AG08395 (cell line): ENCODE measurements at places on chromosomes 7 and 10.

GRCh38 chr7:139118234-139118804 lies 8.8 kb upstream of the ZC3HAV1 start:
- DNase-seq, result peak; percentile 46

DNA sequence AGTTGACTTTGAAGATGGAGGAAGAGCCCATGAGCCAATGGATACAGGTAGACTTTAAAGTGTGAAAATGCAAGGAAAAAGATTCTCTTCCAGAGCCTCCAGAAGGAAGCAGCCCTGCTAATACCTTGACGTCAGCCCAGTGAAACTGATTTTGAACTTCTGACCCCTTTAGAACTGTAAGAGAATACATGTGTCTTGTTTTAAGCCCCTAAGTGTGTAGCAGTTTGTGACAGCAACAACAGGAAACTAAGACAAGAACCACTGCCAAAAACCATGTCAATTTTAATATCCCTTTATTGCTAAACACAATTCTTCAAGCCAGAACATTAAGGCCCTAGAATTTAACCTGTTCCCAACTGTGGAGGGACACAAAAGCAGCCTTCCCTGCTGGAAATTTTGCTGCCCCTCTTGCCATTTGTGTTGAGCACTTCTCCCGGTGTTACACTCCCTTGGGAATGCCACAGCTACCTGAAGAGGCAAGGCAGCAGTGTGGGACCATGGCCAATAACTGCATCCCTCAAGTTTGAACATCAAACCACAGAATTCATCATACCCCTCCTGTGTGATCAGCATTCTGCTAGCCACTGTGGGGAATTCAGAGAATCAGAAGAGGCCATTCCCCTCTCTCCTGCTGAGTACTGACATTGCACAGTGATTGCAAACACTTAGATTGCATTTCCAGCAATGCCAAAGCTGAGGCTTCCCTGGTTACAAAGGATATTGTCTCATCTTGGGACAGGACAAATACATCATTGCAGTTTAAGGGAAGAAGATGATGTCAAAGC lies 12.3 kb upstream of the CCDC172 start:
- DNase-seq, result no peak

DNA sequence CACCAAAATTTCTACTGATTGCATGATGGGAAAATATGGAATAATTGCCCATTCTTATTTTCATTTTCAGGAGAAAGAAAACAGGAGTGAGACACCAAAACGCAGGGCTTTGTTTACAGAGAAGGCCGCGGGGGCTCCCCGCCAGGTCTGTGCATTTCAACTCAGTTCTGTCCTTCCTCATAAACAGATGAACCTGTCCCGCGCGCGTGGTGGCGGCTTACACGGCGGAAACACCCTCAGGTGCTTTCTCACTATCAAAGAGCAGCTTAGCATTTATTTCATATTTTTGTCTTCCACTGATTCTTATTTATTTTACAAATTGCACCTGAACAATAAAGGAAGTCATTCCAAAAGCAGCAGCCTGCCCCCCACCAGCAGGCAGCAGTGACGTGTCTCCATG lies 579.4 kb downstream of the PTPRN2 start:
- DNase-seq, result no peak

GRCh38 chr7:30771174-30771879 lies at the start of gene MINDY4:
Gene MINDY4, plus strand, starts transcription at chr7:30771417. Its CDS starts 77 bp downstream, at chr7:30771494.
- DNase-seq, result peak; percentile 93

GRCh38 chr10:86642499-86642898 lies 11.8 kb upstream of the OPN4 start:
- peak; percentile 58 for DNase-seq

- DNase-seq, result peak; percentile 89
Observed at GRCh38 chr7:93117852-93118530, at the start of gene SAMD9. Gene SAMD9, minus strand, starts transcription at chr7:93117979. Its CDS starts 11,882 bp downstream, at chr7:93106097.

DNA sequence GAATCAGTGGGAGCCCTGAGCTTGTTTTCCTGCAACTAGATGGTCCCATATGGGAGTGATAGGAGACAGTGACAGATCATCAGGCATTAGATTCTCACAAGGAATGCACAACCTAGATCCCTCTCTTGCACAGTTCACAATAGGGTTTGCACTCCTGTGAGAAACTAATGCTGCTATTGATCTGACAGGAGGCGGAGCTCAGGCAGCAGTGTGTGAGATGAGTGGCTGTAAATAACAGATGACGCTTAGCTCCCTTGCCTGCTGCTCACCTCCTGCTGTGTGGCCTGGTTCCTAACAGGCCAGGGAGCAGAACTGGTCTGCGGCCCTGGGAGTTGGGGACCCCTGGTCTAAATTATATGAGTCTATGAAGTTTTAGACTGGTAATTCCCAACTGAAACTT lies 3.9 kb downstream of the MIOS start:
- DNase-seq, result no peak

DNA sequence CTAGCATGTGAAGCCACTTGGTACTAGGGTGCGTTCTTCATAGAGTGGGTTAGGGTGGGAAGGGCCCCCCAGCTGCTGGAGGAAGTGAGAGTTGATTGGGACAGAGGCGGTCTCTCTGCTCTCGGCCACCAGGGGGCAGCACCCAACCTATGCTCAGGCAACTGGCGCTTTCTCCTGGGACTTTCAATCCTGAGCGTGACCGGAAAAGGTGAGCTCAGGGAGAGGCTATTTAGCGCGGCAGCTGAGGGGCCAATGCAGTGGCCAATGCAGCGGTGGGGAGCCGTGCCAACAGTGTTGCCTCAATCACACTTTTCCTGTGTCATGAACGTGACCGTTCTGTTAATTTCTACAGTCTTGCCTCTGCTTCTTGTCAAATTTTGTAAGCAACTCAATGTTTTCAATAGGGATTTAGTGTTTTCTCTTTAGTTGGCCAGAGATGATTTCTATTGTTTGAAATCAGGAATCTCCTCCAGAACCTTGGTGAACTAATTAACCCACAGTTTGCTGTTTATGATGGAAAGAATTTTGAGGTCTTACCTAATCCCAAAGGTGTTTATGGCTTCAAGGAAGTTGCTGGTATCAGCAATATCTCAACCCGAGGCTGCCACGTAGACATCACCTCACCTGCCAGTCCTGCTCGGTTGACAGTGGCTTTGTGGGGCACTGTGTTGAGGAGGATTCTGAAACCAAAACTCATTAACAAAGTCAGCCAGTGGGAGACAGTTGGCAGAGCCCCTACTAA lies 67.9 kb upstream of the PDZD8 start:
- peak; percentile 87 for DNase-seq

DNA sequence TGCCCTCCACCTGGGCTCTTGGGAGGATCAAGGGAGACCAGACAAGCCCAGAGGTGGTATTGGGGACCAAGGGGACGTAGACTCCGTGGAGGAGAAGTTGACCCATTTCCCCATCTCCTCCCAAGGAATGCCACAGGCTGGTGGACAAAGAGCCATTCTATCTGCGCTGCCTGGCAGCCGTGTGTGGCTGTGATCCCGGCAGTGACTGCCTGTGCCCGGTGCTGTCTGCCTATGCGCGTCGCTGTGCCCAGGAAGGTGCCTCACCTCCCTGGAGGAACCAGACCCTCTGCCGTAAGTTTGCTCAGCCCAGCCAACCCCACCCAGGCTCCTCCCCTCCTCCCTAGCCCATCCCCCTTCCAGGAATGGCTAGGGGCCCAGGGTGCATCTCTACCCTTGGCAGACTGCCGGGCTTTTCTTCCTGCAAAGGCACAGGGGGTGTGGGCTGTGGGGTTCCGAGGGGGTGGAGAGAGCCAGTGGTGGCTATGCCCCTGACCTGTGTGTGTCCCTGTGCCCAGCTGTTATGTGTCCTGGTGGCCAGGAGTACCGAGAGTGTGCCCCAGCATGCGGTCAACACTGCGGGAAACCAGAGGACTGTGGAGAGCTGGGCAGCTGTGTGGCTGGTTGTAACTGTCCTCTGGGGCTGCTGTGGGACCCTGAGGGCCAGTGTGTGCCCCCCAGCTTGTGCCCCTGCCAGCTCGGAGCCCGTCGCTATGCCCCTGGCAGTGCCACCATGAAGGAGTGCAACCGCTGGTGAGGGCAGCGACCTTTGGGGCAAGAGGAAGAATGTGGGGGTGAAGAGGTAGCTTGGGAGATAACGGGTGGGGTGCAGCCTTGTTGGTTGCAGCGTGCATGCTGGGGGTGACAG lies 10.2 kb upstream of the ZNF467 start:
- DNase-seq, result no peak

DNA sequence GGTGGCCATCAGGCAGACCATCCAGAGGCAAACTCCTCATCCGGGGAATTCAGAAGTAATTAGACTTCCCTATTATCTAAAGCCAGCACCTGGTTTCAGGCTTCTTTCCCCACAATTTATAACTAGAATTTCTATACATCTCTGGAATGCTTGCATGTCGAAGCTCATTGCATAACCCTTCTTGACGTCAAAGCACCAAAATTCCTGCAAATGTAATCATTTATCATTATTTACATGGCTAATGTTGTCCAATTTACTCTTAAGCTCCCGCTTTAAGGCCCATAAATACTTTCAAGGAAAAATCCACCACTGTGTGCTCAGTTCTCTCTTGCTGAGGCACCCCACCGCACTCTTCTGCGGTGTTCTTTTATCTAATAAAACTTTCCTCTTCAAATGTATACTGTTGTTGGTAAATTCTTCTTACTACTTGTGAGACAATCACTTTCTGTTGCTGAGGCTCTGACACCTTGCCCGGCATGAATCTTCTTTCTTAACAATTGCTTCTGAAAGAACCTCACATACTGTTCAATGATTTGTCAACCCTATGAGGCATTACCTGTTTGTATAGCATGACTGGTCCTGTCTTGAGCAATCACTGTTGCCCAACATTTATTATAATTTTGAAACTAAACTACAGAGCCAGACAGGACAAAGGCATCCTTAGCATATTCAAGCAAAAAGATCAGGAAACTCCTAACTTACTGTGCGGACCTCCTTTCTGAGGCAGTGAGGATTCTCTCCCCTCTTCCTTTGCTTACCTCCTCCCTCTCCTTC lies 17.4 kb upstream of the GPR141 start:
- DNase-seq, result no peak

GRCh38 chr7:149719050-149719899 lies 54.1 kb downstream of the ZNF467 start:
- DNase-seq, result no peak

- peak; percentile 81 for DNase-seq
Observed at GRCh38 chr7:120996333-120996987, 7.9 kb downstream of the CPED1 start.

DNA sequence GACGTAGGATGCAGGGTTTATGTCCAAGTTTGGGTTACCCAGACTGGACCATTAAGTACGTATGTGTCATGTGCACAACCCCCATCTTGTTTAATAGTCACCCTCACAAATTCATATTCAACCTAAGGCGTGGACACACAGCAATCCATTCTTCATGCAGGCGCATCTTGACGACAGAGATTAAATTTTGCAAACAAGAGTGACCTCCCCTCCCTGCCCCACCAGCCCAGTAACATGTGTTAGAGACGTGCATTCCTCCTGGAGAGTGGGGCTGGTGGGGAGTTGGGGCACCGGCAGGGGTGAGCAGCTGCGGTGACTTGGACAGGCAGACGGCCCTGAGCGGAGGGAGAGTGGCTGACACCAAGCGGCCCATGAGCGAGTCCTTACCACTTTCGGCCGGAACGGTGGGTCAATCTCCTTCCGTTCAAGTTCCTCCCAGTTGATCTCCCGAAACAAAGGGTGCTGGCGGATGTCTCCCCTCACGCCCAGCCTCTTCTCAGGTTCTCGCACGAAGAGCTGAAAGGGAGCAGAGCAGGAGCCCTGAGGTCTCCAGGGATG lies 149.6 kb downstream of the PRKCQ start:
- no peak for DNase-seq

- DNase-seq, result no peak
Observed at GRCh38 chr7:2145835-2146580, 86.7 kb downstream of the MAD1L1 start.

- no peak for DNase-seq
Observed at GRCh38 chr7:33287738-33288137, 158.4 kb downstream of the BBS9 start.

GRCh38 chr7:114426824-114427223 lies 12.2 kb downstream of the FOXP2 start:
- no peak for DNase-seq

GRCh38 chr10:128814782-128815181 lies 652.3 kb upstream of the MGMT start:
- no peak for DNase-seq

GRCh38 chr7:5421714-5422395 lies 1.8 kb downstream of the TNRC18 start:
- no peak for DNase-seq

DNA sequence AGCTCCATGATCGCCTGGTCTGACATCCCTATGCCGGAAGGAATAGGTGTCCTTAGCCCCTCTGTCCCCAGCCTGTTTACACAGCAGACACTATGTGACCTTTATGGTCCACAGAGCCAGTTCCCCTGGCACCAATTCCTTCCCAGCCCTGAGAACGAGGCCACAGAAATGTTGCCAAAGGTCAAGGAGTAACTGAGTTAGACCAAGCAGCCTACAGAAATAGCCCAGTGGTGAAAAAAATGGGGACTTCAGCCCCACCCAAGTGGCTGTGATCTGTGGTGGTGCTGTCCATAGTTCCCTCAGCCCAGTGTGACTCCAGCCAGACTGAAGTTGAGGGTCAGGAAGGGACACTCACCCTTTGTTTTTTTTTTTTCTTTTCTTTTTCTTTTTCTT lies 2.5 kb downstream of the PGAM2 start:
- DNase-seq, result no peak

GRCh38 chr7:142412551-142413193 lies 154.8 kb upstream of the PRSS58 start:
- DNase-seq, result peak; percentile 67
